ENCODE measurements at places on chromosomes 3 and 15.

GRCh38 chr3:87311309-87311708 lies 34.9 kb upstream of the POU1F1 start:
- DNase-seq: peak; percentile 73

GRCh38 chr3:53776494-53777101 lies 69.6 kb downstream of the CHDH start:
- DNase-seq: no peak

GRCh38 chr3:156781310-156782230 lies 44.6 kb upstream of the LEKR1 start:
- peak; percentile 89 for DNase-seq

DNA sequence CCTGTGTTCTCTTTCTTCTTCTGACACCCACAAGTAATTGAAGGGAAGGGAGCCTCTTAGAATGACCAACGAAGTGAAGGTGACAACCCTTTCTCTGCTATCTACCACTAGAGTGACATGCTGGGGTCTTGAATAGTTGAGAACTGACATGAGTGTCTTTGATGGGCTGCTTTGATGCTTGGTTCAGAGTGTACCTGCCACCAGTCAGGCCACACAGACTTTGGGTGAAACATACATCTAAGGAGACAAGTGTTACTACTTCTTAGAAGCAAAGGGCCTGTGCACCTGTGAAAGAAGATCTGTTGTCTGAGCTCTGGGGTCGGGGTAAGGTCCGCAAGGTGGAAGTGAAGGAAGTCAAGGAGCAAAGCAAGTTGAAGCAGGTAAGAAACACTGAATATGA lies 1040.7 kb upstream of the CFAP20DC start:
- no peak for DNase-seq

DNA sequence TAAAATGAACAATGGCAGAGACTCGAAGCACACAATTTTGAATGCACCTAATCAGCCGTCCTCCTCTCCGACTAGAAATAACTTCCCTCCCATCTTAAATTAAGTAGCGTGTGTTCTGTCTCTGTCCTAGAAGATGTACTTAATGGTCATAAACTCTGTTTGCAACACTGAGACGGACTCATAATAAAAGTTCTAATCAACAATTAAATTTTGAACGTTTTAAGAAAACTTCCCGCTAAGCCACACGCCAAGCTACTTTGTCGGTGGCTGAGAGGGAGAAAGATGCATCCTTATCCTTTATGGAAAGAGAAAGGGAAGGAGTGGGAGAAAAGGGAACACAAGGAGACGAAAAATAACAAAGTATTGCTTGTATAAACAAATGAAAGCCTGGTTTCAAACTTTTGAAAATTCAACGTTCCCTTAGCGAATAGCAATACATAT lies 989 bp downstream of the GNB4 start:
- peak; percentile 39 for DNase-seq
